ENCODE measurements at places on chromosomes 11 and 22.
A peak's percentile ranks its signal among the peaks of the same experiment; 100 is the strongest.

DNA sequence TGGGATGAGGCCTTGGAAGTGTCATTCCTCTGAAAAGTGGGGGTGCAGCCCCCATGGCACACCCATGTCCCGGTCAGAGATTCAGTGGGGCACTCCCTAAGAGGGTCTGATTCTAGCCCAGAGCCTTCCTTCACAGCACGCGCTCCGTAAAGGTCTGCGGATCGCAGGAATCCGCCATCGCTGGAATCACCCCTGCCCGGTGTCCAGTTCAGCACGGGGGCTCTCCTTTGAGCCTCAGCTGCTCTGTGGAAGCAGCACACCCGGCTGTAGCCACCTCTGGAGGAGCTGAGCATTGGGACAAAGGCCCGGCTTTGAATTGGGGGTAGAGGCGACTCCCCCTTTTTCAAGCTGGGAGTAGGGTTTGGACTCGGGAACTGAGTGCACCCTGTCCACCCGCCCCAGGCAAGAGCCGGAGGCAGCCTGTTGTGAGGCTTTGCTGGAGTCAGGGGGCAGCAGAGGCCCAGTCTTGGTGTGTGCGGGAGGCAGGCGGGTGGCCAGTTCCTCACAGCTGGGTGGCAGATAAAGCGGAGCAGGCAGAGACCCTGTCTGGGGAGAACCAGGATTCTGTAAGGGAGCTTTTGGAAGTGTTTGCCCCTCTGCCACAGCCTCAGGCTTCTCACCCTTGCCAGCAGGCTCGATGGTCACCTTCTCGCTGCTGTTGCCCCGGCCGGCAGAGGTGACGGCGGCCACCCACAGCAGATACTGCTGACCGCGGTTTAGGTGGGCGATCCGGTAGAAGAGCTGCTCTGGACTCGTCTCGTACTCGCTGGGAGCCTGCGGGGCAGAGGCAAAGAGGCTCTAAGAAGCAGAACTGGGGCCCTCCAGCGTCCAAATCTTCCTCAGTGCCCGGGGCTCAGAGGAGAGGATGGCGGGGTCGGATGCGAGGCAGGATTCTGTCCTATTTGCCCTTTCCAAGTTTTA, 115.9 kb downstream of the CEP164 start:
- peak; percentile 64 for DNase-seq

GRCh38 chr22:27845644-27846043, 44.1 kb upstream of the MN1 start:
- DNase-seq: peak; percentile 53

DNA sequence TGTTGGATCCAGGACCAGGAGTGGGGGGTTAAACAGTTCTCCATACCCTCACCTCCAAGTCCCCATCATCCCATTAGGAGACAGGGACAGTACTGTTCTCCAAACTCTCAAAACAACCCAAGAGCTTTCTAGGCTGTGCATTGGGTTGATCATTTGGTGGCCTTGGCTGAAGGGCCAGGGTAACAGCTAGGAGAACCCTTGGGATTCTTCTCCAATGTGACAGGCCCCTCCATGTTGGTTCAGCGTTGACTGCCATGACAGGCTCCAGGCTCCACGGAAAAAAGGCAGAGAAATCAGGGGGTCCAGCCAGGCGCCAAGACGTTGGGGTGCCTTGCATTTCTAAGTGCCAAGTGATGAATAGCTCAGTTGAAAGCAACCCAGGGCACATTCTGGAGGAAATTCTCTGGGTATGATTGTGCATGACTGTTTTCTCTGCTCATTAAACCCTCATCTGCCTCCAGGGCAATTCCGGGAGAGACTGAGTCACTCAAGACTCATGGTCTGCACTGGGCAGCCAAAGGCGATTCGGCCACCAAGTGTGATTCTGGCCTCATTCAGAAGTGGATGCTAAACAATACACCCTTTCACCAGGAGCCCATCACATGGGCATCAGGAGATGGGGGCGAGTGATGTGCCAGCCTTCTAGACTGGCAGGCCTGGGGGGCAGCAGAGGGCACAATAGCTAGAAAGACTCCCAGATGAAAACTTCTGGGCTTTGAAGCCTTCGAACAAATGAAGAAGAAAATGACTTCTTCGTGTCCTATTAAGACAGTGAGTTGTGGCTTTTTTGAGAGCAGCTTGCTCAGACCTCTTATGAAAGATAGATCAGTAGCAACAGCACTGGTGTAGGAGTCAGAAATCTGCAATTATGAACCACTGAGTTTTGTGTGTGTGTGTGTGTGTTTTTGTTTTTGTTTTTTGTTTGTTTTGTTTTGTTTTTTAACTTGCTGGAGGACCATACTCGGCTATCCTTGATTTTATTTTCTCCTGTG, 27.7 kb downstream of the CD44 start:
- no peak for DNase-seq

DNA sequence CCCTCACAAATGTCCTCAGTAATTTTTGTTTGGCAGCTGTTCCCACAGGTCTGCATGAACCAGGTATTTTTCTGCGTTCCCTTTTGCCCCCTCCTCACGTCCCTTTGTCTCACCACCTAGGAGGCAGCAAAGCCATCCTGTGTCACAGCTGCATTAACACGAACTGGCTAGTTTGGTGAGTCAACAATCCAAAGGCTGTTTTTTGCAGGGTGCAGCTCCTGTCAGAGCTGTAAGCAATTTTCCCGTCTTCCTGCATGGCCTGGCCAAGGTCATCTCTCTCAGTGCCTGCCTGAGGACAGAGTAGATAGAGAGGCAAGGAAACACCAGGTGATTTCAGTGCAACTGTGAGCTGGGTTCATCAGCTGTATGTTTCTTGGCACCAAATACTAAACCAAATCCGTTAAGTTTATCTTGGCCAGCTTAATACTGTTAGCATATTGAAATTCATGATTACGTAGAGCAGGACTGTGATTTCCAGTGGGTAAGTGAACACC, 20.6 kb upstream of the VSIG10L2 start:
- DNase-seq: peak; percentile 81

GRCh38 chr11:19664886-19665548, 47.6 kb upstream of the NAV2 start:
- DNase-seq: no peak

GRCh38 chr11:60847281-60847680, 5.4 kb downstream of the CCDC86 start:
- no peak for DNase-seq

DNA sequence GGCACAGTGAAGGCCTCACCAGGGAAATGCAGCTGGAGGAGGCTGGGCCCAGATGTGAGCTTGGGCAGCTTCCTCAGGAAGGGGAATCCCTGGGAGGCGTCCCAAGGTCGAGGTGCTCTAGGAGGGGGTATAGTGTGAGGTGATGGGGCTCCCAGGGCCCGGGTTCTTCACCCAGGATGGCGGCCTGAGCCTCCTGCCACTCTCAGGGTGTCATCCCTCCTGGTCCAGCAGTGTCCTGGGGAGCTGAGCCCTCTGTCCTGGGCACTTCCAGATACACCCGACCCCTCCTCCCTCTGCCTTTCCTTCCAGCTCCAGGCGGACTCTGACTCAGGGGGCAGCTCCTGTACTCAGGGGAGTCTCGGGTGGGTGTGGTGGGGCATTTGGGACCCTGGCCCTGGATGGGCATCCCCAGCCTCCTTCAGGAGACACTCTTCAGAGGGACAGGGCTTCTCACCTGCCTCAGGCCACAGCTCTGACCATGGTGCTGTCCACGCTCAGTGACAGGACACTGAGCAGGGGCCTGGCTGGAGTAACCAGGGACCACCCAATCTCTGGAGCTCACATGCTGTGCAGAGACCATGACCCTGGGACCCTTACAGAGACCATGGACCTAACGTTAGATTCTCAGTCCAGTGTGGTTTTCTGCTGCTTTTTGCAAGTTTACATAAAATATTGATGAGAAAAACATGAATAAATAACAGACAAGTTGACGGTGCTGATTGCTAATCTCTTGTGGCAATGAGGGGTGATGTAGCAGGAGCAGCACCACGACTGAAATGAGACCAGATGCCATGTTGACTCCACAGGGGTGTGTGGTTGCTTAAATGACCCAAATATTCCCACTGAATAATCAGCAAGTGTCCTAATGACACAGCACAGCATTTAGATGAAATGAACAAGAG, 101.9 kb downstream of the GGTLC2 start:
- DNase-seq: no peak

DNA sequence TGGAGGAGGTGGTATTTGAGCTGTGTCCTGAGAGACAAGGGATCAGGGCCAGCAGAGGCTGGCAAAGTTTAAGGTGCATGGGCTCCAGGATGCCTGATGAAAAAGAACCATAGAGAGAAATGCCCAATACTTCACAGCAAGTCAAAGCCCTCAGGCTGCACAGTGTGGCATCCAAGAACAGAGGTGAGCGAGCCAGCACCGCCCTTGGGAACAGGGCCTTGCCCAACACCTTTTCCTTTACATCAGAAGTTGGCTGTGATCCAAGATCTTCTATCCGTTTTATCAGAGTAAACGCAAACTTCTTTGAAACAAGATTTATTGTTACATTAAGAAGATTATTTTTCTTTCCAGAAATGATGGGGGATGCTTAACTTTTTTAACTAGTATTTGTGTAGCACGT, 1.4 kb downstream of the B3GNT6 start:
- DNase-seq: peak; percentile 54

- DNase-seq: no peak
Observed at GRCh38 chr11:46305295-46305694, 27.8 kb downstream of the CREB3L1 start.

- DNase-seq: peak; percentile 64
Observed at GRCh38 chr11:128884703-128885338, 6.3 kb upstream of the KCNJ5 start.

GRCh38 chr11:64519541-64519940, 71.5 kb upstream of the SLC22A12 start:
- DNase-seq: no peak

GRCh38 chr11:134626032-134626431, 214.0 kb upstream of the B3GAT1 start:
- no peak for DNase-seq

All from large intestine (tissue), 12 donors.